ENCODE measurements at places on chromosomes 12 and 14.
A peak's percentile ranks its signal among the peaks of the same experiment; 100 is the strongest.

GRCh38 chr12:43750814-43751213 is 7.8 kb downstream of the PUS7L start:
- H3K27me3 ChIP-seq = no peaks in the 10 kb centered on the region
- H3K27ac ChIP-seq = no peak overlapping the region

DNA sequence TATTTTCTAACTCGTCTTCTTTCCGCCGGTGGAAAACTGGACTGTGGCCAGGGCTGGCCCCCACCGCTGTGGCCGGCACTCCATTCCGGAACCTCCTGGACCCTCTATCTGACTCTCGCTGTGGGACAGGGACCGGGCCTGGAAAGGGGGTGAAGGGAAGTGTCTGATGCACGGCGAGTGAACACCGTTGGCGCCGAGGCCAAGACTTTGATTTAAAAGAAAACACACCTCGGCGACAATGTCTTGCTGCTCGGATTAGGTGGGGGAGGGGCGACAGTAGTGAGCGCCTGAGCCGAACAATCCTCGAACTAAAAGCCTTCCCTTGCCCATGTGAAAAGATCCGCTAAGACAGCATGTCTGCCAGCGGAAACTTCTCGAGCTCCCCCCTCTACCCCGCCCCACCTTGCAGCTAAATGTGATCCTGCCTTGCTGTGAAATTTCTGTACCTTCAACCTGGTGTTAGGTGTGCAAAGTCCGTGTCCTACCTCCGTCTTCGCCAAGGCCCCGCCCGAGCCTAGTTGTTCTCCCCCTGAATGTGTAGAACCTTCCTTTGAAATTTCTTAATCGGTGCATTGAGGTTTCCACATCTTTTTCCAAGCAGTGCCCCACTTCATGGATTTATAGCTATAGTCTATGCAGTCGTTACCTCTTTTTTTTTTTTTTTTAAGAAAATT is 862 bp upstream of the HOTAIR start:
- H3K27ac ChIP-seq = peak overlapping the region; percentile 59
- DNase-seq = no peak
- peaks cover 21% of the 10 kb centered on the region for H3K4me1 ChIP-seq
- H3K4me3 ChIP-seq = peak overlapping the region; percentile 86
- no peaks in the 10 kb centered on the region for H3K36me3 ChIP-seq

DNA sequence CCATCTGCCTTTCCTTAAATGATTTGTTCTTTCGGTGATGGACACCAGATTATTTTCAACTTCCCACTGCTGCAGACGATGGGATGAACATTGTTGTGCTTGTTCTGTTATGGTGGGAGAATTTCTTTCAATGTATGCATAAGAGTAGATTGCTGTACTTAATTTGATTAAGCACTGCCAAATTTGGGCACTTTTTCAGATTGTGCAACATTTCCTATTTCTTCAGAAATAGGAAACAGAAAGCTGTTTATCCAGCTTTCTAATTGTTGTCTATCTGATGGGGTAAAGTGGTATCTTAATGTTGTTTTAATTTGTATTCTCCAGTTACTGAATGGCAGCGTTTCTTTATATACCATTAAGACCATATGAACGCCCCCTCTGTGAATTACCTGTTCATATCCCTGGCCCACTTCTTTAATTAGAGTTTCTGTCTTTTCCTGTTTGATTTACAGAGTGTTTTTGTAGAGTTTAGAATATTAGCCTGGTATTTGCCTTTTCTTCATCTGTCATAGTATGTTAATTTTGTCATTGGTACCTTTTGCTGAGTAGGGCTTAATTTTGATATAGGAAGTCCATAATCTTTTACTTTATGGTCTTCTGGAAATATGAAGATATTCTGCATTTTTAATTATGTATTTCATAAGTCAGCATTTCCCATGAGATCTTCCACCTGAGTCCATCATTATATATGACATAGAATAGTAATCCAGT is 59.6 kb downstream of the DIP2B start:
- H3K4me1 ChIP-seq = peaks cover 22% of the 10 kb centered on the region
- no peak for DNase-seq
- no peak overlapping the region for H3K4me3 ChIP-seq
- no peaks in the 10 kb centered on the region for H3K36me3 ChIP-seq

GRCh38 chr14:31942166-31942841 is 134.8 kb upstream of the ARHGAP5 start:
- H3K27me3 ChIP-seq = no peaks in the 10 kb centered on the region
- DNase-seq = no peak
- H3K27ac ChIP-seq = no peak overlapping the region
- H3K36me3 ChIP-seq = no peaks in the 10 kb centered on the region
- no peak overlapping the region for H3K4me3 ChIP-seq
- no peaks in the 10 kb centered on the region for H3K4me1 ChIP-seq

DNA sequence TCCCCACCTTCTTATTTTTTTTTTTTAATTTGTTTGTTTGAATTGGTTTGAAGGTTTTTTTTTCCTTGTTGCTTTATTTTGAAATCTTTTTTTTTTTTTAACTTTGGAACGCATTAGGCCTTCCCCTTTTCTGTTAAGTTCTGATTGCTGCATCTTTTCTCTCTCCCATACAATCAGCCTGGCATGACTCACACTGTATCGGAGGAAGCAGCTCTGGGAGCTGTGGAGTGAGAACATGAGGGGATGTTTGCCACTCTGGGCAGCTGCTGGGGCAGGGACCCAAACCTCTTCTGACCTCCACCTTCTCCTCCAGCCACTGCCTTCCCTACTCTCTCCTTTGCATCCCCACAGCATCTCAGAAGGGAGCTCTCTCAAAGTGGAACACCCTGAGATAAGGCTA is 160.3 kb upstream of the FKBP4 start:
- H3K27ac ChIP-seq = no peak overlapping the region
- peaks cover 9% of the 10 kb centered on the region for H3K36me3 ChIP-seq
- no peak for DNase-seq

GRCh38 chr12:132275110-132275531 is 54.3 kb downstream of the GALNT9 start:
- no peak overlapping the region for H3K27ac ChIP-seq
- peak; percentile 43 for DNase-seq
- H3K27me3 ChIP-seq = peaks cover 12% of the 10 kb centered on the region
- H3K4me1 ChIP-seq = peaks cover 6% of the 10 kb centered on the region

GRCh38 chr12:123142518-123142840 is 8.4 kb downstream of the PITPNM2 start:
- H3K27ac ChIP-seq = no peak overlapping the region
- H3K4me1 ChIP-seq = peaks cover 13% of the 10 kb centered on the region
- no peaks in the 10 kb centered on the region for H3K36me3 ChIP-seq

GRCh38 chr12:121648458-121649028 is 20.9 kb downstream of the MORN3 start:
- no peak for DNase-seq
- H3K4me1 ChIP-seq = no peaks in the 10 kb centered on the region
- H3K27ac ChIP-seq = peak overlapping the region; percentile 36

DNA sequence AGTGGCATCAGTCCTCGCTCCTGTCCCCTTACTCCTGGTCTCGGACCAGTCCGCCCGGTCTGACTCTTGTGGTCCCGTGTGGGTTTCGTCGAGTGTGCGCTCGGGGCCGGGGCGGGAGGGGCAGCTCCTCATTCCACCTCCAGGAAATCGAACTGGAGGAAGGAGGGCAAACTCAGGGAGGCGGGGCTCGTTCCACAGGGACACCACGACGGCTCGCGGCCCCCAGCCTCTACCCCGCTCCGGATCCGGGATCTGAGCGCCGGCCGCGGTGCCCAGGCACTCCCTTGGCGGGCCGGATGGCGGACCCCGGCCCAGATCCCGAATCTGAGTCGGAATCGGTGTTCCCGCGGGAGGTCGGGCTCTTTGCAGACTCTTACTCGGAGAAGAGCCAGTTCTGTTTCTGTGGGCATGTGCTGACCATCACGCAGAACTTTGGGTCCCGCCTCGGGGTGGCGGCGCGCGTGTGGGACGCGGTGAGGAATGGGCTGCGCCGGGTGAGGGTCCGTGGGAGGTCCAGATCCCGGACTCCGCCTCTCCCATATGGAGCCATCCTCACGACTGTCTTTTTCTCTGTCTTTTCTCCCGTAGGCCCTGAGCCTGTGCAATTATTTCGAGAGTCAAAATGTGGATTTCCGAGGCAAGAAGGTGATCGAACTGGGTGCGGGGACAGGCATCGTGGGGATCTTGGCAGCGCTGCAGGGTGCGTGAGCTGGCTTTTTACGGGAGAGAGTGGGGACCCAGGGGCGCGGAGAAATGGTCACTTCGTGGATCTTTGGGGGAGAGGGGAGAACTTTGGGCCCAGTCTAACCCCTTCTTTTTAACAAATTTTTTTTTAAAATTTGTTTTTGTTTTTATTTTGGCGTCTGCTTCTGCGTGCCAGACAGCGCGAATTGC is at the start of gene EEF1AKMT3:
Gene EEF1AKMT3 (plus strand): TSS at position 186 of the 894 bp plus-strand sequence. CDS start 111 bp downstream, at position 297.
- peak; percentile 63 for DNase-seq
- peaks cover 14% of the 10 kb centered on the region for H3K36me3 ChIP-seq
- H3K4me1 ChIP-seq = peaks cover 14% of the 10 kb centered on the region
- peak within 1 kb of the TSS; percentile 98 for H3K4me3 ChIP-seq
- peaks cover 9% of the 10 kb centered on the region for H3K27me3 ChIP-seq

GRCh38 chr14:37889087-37889486 is 293.7 kb downstream of the TTC6 start:
- no peak for DNase-seq
- H3K4me3 ChIP-seq = no peak overlapping the region
- H3K36me3 ChIP-seq = peaks cover 4% of the 10 kb centered on the region
- no peaks in the 10 kb centered on the region for H3K4me1 ChIP-seq

DNA sequence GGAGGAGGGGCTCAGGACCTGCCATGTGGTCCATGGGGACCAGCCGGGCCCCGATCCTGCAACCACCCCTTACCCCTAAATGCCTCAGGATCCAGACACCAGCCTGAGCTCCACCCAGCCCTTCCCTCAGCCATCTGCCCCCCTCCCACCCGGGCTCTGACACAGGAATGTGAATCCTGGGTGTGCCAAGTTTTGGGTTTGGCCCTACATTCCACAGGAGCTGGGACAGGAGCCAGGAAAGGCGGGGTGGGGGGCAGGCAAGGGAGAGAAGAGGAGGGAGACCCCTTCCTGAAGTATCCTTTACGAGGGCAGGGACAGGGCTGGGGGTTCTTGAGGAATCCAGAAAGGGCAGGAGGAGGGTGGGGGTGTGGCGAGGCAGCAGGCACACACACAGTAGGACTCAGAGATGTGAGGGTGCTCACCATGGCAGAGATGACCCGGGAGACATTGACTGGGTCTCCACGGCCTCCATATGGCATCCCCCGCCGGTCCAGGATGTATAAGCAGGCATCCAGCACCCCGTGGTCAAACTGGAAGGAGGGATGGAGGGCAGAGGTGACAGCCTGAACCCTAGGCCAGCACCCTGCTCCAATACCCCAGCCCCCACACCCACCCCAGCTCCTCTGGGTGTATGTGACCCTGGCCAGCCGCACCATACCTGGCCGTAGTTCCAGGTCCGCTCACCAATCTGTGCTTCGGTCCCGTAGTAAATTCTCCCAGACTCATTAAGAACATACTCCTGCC is 3.5 kb downstream of the TGM1 start:
- H3K4me1 ChIP-seq = peaks cover 9% of the 10 kb centered on the region
- no peak overlapping the region for H3K4me3 ChIP-seq
- peak overlapping the region; percentile 30 for H3K27ac ChIP-seq
- DNase-seq = no peak

GRCh38 chr12:111193067-111193466 is 175.8 kb downstream of the PHETA1 start:
- H3K4me1 ChIP-seq = no peaks in the 10 kb centered on the region
- DNase-seq = no peak
- no peak overlapping the region for H3K27ac ChIP-seq
- H3K36me3 ChIP-seq = no peaks in the 10 kb centered on the region

Measured in endothelial cell (in vitro differentiated cells).